ENCODE measurements at places on chromosomes 4 and X.

- peak; percentile 61 for ATAC-seq
Measured at GRCh38 chrX:115584696-115585095, 23.7 kb downstream of the PLS3 start.

- no peak for ATAC-seq
Measured at GRCh38 chr4:10343656-10344055, 113.6 kb downstream of the ZNF518B start.

GRCh38 chr4:4762300-4762699 is 97.2 kb upstream of the MSX1 start:
- no peak for ATAC-seq

GRCh38 chr4:141121768-141122454 is 11.4 kb downstream of the RNF150 start:
- ATAC-seq: no peak

GRCh38 chr4:164937576-164938270 is 39.7 kb downstream of the TRIM61 start:
- ATAC-seq: no peak

DNA sequence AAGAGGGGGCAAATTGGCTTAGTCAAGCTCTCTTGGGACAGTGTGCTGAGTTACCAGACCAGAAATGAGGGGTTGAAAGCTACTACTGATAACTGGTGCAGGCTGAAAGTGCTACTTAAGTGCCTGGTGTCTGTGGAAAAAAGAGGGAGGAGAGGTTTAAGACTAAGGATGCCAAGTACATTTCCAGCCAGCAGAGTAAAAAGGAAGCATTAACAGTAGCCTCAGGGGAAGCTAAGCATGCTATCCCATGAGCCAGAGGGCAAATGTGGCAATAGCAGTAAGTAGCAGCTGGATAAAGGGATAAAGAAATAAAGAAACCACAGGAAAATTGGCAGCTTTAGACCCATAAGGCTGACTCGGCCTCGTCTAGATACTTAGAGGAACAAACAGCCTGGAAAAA is 196.3 kb upstream of the MAB21L2 start:
- peak; percentile 32 for ATAC-seq

- ATAC-seq: no peak
Measured at GRCh38 chr4:102308032-102308799, 37.1 kb downstream of the SLC39A8 start.

DNA sequence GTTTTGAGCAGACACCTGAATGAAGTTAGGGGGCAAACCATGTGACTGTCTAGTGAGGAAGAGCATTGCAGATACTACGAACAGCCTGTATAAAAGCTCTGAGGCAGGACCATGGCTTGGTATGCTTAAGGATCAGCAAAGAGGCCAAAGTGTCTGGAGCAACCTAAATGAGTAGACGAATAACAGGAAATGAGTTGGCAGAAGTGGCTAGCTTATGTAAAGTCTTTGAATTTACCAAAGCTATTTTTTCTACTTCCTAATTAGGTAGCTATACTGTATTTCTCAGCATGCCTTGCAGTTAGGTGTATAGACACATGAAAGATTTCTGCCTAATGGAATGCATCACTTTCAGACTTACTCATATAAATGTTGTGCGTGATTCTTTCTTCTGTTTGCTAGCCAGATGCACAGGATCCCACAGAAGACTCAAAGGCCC is 9.3 kb upstream of the GPRIN3 start:
- peak; percentile 13 for ATAC-seq

GRCh38 chrX:42075032-42075431 is 151.7 kb upstream of the CASK start:
- ATAC-seq: no peak

- ATAC-seq: peak; percentile 67
Measured at GRCh38 chr4:73528171-73528570, 46.6 kb downstream of the AFM start.

All from esophagus mucosa (tissue), 1 donor.